ENCODE measurements at places on chromosomes 4 and X. TPM values are rescaled to one million over a fixed set of nuclear protein-coding genes. Genes with fewer than 3 reads are reported as not detected.

DNA sequence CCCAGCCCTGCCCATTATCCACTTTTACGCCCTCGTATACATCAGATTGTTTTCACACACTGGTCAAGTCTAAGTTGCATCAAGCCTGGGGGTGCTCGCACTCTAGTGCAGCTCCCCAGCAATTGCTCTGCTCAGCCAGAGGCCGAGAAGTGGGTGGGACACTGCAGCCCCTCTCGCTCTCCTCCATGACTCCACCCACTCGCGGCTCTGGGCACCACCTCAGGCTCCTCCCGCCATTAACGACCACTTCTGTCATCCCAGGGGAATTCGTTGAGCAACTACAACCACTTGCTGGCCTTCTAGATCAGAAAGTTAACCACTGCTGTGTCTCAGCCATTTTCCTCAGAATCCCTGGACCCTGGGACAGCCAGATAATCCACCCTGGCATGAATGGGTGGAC is 53.6 kb downstream of the ETNPPL start:
- no peak for DNase-seq
- H3K27me3 ChIP-seq: no peaks in the 10 kb centered on the region
- no peaks in the 10 kb centered on the region for H3K36me3 ChIP-seq
- no peaks in the 10 kb centered on the region for H3K4me1 ChIP-seq
- no peak overlapping the region for H3K27ac ChIP-seq
- no peak overlapping the region for H3K4me3 ChIP-seq

GRCh38 chr4:72352711-72353110 is 216.3 kb downstream of the ADAMTS3 start:
- H3K4me3 ChIP-seq: no peak overlapping the region
- no peak for DNase-seq
- no peaks in the 10 kb centered on the region for H3K36me3 ChIP-seq

GRCh38 chrX:45778616-45779015 is 577.9 kb upstream of the DIPK2B start:
- H3K27me3 ChIP-seq: no peaks in the 10 kb centered on the region
- no peaks in the 10 kb centered on the region for H3K4me1 ChIP-seq
- H3K4me3 ChIP-seq: no peak overlapping the region
- no peak for DNase-seq

GRCh38 chr4:135934026-135934425 is 1598.3 kb downstream of the PCDH18 start:
- H3K36me3 ChIP-seq: no peaks in the 10 kb centered on the region
- no peak overlapping the region for H3K27ac ChIP-seq
- H3K4me3 ChIP-seq: no peak overlapping the region

DNA sequence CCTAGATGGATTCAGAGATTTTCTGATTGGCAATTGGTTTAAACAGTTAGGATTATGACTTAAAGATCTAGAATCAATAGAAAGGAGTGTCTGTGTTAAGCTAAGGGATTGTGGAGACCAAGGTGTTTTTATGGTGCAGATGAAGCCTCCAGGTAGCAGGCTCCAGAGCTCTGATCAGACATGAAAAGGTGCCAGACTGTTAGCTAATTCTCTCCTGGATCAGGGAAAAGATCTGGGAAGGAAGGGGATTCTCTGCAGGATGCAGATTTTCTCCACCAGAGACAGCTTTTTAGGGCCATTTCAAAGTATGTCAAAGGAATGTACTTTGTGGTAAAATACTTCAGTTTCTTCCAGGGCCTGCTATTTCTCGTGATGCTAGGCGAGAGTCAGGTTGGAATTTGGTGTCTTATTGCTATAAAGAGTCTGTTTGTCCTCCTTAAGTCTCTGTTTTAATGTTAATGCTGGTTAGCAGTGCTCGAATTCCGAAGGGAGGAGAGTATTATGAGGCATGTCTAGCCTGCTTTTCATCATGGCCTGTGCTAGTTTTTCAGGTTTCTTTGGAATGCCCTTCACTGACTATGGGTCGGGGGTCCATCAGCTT is 12.0 kb upstream of the GPR78 start:
- H3K4me1 ChIP-seq: no peaks in the 10 kb centered on the region
- H3K36me3 ChIP-seq: no peaks in the 10 kb centered on the region
- DNase-seq: no peak
- no peak overlapping the region for H3K27ac ChIP-seq

DNA sequence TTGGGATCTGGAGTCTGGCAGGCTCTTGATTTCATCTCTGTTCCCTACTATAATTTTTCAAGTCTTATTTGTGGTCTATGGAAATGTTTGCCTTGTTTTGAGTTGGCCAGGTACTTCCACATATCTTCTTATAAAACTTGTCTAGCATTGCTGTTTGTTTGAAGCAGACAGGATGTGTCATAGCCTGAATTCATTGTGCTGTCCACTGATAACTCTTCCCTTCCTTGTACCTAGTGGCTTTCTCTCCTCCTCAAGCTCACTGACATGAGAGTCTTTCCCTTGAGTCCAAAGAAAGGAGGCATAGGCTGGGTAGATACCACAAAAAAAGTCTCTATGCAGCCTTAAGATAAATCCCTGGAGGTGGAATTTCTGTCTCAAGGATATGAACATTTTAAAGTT is 59.2 kb upstream of the FAM241A start:
- no peak overlapping the region for H3K4me3 ChIP-seq
- no peaks in the 10 kb centered on the region for H3K27me3 ChIP-seq
- H3K27ac ChIP-seq: no peak overlapping the region
- H3K36me3 ChIP-seq: no peaks in the 10 kb centered on the region
- no peaks in the 10 kb centered on the region for H3K4me1 ChIP-seq

GRCh38 chrX:153477901-153478300 is 7.5 kb upstream of the HAUS7 start:
- no peaks in the 10 kb centered on the region for H3K27me3 ChIP-seq
- no peak for DNase-seq
- no peak overlapping the region for H3K27ac ChIP-seq
- no peaks in the 10 kb centered on the region for H3K4me1 ChIP-seq
- H3K4me3 ChIP-seq: no peak overlapping the region
- no peaks in the 10 kb centered on the region for H3K36me3 ChIP-seq

DNA sequence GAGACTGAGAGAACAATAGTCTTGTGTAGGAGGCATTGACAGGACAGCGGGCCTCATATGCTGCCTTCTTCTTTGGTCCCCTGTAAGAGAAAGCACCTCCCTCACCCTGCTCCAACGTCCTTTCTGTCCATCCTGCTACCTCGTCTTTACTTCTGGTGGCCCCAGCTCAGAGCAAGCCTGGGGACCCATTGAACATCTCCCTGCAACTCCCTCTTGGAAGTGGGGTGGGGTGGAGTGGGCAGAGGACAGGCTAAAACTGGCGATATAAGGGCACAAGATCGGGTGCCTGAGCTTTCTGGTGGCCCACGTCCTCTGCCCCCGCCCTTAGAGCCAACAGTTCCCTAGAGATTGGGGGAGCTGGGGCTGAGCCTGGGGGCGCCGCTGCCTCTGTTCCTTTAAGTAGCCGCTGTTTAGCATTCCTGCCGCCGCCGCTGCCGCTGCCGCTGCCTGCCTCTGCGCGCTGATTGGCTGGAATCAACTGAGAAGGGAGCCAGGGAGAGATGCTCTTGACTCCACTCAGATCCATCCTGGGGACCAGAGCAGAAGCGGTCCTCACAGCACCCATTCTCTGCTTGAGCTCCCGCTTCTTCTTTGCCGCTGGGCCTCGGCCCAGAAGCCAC is at the start of gene DLG3:
DLG3 (plus strand) TSS at position 510 of the 620 bp plus-strand sequence. CDS start 367 bp downstream, outside the sequence.
- H3K4me1 ChIP-seq: no peaks in the 10 kb centered on the region
- H3K27ac ChIP-seq: no peak within 1 kb of the TSS
- no peak within 1 kb of the TSS for H3K4me3 ChIP-seq

DNA sequence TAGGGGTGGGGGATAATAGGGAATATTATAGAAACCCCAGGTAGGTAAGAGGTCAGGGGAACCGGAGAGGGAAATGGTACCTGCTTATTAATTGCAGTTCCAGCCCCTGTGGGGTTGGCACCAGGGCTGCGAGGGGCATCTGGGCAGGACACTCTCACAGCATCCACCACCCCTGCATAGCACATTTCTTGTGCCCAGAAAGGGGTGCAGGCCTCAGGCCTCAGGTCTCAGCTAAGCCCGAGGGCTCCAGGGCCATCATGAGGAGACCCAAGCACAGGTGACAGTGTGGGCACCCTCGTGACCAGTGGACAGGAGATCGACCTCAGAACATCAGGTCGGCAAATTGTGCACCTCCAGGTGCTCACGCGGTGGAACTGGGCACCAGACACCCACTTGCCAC is 164.7 kb downstream of the EVC2 start:
- H3K27ac ChIP-seq: no peak overlapping the region
- H3K27me3 ChIP-seq: no peaks in the 10 kb centered on the region
- no peaks in the 10 kb centered on the region for H3K4me1 ChIP-seq
- H3K36me3 ChIP-seq: no peaks in the 10 kb centered on the region
- no peak for DNase-seq

DNA sequence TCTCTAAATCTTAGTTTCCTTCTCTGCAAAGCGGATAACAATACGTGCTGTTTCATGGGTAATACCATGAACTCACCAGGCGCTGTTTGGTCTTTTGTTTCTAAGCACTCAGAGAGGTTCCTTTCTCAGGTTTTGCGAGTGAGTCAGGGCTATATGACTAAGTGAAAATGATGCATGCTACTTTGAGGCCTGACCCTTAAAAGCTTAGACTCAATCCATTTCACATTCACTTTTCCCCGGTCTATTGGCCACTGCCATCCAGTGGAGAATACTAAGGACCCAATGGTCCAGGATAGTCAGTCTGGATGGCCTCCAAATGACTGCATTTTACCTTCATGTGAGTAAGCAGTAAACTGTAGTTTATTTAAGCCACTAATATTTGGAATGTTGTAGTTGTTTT is 400.8 kb upstream of the SLIT2 start:
- no peaks in the 10 kb centered on the region for H3K27me3 ChIP-seq
- no peak overlapping the region for H3K27ac ChIP-seq
- H3K4me3 ChIP-seq: no peak overlapping the region
- H3K4me1 ChIP-seq: no peaks in the 10 kb centered on the region

DNA sequence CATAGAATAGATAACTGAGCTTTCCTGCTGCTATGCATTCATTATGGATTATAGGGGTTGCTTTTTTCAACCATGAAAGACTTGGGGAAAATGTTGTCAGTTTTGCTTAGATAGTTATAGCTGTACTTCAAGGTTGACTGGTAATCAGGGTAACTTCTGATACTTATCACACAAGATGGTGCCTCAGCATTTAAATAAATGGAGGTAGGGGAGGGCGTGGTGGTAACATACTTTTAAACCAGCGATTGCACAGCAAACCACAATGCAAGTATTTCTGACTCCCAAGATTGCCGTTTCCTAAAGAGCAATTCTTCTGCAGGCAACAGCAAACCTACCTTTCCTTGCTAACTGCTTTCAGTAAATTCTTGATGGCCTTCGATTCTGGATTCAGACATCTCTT is 1.3 kb downstream of the CXCL10 start:
- H3K4me1 ChIP-seq: no peaks in the 10 kb centered on the region
- no peak overlapping the region for H3K4me3 ChIP-seq
- DNase-seq: no peak
- no peaks in the 10 kb centered on the region for H3K27me3 ChIP-seq
- H3K36me3 ChIP-seq: no peaks in the 10 kb centered on the region

- no peaks in the 10 kb centered on the region for H3K36me3 ChIP-seq
- no peak overlapping the region for H3K27ac ChIP-seq
- H3K4me1 ChIP-seq: no peaks in the 10 kb centered on the region
- DNase-seq: no peak
- H3K4me3 ChIP-seq: no peak overlapping the region
These were observed 27.2 kb upstream of the JAKMIP1 start for GRCh38 chr4:6227412-6228157.

GRCh38 chr4:3656416-3657356 is 109.5 kb upstream of the ADRA2C start:
- no peaks in the 10 kb centered on the region for H3K36me3 ChIP-seq
- no peaks in the 10 kb centered on the region for H3K27me3 ChIP-seq
- no peak overlapping the region for H3K27ac ChIP-seq

- no peak overlapping the region for H3K4me3 ChIP-seq
- H3K4me1 ChIP-seq: peaks cover 10% of the 10 kb centered on the region
- no peaks in the 10 kb centered on the region for H3K27me3 ChIP-seq
- DNase-seq: peak; percentile 43
These were observed 69.8 kb downstream of the GPAT3 start for GRCh38 chr4:83605744-83606172.

DNA sequence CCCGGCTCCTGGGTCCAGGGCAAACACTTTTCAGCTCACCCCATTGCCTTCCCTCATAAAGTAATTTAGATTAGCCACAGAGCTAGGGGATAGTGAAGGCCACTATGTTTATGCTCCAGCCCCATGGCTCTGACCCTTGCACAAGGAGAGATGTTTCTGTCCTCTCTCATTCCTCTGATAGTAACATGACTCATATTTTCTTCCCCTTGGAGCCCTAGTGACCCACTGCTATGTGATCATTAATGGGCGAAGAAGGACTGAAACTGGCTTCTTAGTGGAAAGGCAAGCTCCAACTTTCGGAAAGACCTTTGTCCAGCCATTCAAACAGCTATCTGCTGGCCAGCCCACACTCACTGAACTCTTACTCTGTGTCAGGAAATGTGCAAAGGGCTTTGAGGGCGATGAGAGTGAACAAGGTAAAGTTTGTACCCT is 12.3 kb downstream of the CLDN2 start:
- no peak overlapping the region for H3K4me3 ChIP-seq
- no peak for DNase-seq
- H3K27me3 ChIP-seq: no peaks in the 10 kb centered on the region
- H3K36me3 ChIP-seq: no peaks in the 10 kb centered on the region
- no peak overlapping the region for H3K27ac ChIP-seq

- H3K27me3 ChIP-seq: no peaks in the 10 kb centered on the region
- H3K36me3 ChIP-seq: no peaks in the 10 kb centered on the region
- H3K4me3 ChIP-seq: no peak overlapping the region
- no peak for DNase-seq
- H3K4me1 ChIP-seq: no peaks in the 10 kb centered on the region
These were observed 23.8 kb upstream of the HPSE start for GRCh38 chr4:83358410-83358809.

DNA sequence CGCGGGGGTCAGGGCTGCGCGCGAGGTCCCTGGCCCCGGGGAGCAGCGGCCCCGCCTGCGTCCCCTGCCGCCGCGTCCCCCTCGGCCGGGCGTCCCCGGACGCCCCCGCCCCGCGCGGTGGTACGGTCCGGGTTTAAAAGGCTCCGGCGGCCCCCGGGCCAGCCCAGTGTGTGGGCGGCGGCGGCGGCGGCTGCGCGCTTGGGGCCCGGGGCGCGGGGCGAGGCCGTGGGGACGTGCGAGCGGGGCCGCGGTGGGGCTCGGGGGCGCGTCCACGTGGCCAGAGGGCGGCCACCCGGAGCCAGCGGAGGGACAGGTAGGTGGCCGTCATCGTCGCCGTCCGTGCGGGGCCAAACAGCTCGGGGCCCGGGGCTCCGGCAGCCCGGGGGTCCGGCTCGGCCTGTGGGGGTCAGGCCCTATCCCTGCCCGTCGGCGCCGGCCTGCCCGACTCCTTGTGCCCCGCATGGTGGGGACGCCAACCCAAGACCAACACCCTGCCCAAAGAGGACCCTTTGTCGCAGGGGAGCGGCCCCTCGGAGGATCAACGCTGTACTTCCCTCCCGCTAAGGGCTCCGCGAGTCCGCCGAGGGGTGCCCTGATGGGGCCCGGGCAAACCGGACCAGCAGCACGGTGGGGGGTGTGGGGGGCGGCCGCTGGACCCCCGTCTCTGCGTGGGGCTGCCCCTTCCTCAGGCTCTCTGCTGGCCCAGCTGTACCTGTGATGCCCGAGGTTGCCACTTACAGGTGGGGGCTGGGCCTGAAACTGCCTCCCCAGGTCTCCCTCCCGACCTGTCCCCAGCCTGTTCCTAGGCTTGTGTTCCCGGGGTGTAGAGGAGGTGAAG is at the start of gene PLXNA3:
PLXNA3 (plus strand) TSS at position 166 of the 838 bp plus-strand sequence. CDS start 1,903 bp downstream, outside the sequence.
- no peaks in the 10 kb centered on the region for H3K4me1 ChIP-seq
- no peaks in the 10 kb centered on the region for H3K36me3 ChIP-seq

Gene NLGN3
- 0.82 TPM for total RNA-seq

Gene NHS
- 4.3 TPM for total RNA-seq

Gene ARHGAP6
- 1.1 TPM for total RNA-seq

Gene MAGEA10
- total RNA-seq: not detected

Gene SLC4A4
- 99.0 TPM for total RNA-seq

Gene TRAM1L1
- total RNA-seq: 0.20 TPM
